Caki2 (cell line): ENCODE measurements at places on chromosomes 3 and 15.

- no peak for DNase-seq
These were observed 103.5 kb downstream of the IMPG2 start for GRCh38 chr3:101216710-101217465.

DNA sequence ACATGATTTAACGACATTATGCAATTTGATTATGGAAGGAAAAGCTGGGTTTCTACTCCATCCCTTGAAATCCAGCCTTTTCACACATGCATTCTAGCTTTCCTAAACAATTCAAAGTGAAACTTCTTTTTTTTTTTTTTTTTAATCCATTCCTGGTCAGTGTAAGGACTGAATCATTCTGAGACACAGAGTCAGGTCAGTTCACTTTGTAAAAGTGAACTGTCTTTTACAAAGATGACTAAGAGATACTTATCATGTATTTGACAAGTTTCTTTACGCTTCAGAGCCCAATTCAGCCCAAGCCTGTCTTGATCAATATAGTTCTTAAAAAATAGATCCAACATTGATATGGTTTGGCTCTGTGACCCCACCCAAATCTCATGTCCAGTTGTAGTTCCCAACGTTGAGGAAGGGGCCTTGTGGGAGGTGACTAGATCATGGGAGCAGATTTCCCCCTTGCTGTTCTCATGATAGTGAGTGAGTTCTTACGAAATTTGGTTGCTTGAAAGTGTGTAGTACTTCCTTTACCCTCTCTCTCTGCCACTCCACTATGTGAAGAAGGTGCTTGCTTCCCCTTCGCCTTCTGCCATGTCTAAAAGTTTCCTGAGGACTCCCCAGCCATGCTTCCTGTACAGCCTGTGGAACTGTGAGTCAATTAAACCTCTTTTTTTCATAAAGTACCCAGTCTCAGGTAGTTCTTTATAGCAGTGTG is 345.6 kb upstream of the THBS1 start:
- DNase-seq = peak; percentile 38

GRCh38 chr3:131350506-131350905 is 31.1 kb upstream of the NUDT16 start:
- DNase-seq = no peak

DNA sequence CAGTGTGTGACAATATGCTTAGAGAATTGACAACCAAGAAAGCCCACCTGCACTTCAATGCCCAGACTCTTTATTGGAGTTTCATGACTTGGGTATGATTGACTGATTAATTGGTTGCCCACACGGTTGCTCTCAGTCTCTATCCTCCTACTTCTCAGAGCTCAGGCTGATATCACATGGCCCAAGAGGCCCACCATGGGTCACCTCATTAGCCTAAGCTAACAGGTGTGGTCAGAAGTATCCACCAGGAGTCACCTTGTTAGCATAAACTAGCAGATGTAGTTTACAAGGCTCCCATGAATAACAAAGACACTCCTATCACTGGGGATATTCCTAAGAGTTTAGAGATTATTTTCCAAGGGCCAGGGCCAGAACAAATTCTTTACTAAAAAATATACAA is 120.2 kb upstream of the MBNL1 start:
- DNase-seq = no peak

DNA sequence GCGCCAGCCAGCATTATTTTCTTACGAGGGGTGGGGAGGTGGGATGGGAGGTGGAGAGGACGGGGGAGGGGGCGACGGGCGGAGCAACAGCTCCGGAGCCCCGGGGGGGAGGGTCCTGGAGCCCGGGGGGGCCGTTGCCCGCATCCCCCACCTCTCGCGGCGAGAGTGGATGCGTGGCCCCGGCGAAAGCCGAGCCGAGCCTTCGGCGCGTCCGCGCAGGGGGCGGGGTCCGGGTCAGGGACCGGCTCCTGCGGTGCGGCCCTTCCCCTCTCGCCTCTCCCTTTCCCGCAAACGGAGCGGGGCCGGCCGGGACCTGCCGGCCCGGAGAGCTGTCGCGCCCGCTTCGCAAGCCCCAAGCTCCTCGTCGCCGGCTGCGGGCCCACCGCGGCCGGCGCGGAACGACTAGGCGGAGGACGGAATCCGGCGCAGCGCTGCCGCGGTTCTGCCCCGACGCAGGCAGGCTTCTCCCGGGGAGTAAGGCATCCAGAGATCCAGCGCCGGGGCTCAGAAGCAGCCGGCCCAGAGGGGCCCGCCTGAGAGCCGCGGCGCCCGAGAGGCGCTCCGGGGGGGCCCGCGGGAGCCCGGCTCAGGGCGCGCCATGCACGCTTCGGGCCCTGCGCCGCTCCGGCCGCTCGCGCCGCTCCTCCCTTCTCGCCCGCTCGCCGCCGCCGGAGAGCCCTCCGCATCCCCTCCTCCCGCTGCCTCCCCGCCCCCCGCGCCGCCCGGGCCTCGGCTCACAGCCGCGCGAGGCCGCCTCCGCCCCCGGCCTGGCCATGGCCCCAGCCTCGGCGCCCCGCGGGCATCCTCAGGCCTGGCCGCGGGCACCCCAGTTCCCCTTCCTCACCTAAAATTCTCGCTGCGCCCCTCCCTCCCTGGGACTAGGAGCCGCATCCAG is 459 bp upstream of the ADCY5 start:
- DNase-seq = peak; percentile 23

DNA sequence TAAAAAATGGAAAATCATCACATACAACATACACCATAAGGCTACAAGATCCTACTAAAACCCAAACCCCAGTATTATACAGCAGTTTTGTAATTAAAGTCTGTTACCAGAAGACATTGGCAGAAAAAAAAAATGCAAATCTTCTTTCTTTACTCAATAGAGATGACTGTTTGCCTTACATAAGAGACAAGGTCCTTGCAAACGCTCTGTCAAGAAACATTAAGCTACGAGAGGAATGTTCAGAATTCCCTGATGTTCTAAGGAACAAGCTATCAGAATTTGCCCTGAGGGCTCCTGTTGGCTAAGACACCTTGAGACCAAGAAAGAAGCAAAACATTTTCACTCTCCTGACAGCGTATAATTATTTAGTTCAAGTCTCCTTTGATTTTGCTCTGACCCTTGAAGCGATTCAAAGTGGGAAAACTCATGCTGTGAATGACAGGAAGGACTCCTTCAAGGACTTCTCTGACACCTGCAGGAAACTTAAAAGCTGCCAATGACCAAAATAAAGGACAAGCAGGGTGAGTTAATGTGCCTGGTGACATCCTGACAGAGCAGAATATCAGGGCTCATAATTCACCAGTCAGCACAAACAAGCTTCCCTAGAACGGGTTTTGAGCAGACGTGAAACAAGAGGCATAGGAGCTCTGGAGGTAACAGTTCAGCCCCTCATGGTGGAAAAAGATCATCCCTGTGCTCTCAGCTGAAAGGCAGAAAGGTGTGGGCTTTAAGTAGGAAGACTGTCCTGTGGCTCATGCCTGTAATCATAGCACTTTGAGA is 2.5 kb downstream of the SCAMP2 start:
- no peak for DNase-seq

GRCh38 chr3:174035328-174035886 is 637.9 kb downstream of the NLGN1 start:
- no peak for DNase-seq

GRCh38 chr3:128725547-128726022 is 398 bp upstream of the RAB7A start:
- DNase-seq = no peak

GRCh38 chr3:183181606-183182005 is 19.1 kb upstream of the LAMP3 start:
- DNase-seq = no peak

DNA sequence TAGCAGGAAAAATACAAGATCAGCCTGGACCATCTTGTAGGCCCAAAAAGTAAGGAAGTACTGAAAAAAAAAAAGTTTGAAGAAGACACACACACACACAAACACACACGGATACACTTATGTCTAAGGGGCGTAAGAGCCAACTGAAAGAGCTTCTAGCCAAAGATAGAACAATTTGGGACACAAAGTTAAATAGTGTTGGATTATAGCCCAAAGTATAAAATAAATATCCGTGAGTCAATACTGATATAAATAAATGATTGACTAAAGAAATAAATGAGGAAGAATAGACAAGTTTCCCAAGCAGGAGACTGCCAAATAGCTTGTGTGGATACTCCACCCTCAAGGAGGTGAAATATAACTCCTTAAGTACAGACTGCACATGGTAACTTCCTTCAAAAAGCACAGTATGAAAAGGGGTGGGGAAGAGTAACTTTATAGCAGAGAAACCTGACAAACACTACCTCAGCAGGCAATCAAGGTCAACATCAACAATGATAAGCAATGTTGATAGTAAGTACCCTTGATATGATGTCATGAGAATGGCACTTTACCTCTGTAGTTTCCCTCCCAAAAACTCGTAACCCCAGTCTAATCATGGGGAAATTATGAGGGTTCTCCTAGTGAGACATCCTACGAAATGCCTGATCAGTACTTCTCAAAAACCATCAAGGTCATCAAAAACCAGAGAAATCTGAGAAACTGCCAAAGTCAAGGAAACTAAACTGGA is 187.3 kb upstream of the ATP11B start:
- DNase-seq = no peak

GRCh38 chr3:188157971-188158370 is 4.0 kb downstream of the LPP start:
- no peak for DNase-seq

- DNase-seq = no peak
These were observed 571 bp downstream of the ACAD9 start for GRCh38 chr3:128879991-128880390.

DNA sequence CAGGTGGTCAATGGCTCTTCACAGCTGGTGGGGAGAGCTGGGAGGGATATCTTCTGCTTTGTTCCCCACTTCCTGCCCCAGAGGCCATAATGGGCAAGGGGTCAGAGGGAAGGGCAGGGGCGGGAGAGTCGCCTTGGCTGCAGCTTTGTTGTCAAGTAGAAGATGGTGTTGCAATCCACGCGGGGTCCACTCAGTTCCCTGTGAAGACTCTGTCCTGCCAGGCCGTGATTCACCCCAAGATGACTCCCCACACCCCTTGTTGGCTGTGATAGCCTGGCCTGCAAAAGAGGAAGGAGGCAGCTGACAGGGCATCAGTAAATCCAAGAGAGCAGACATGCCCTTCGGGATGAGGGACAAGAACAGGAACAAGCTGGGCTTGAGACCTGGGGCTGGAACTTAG is 6.9 kb downstream of the GALNT15 start:
- no peak for DNase-seq
